CD4-positive, alpha-beta T cell treated with Interleukin-4 for 1 hour (primary cell): ENCODE measurements at places on chromosomes 5 and 9.
A peak's percentile ranks its signal among the peaks of the same experiment; 100 is the strongest.

DNA sequence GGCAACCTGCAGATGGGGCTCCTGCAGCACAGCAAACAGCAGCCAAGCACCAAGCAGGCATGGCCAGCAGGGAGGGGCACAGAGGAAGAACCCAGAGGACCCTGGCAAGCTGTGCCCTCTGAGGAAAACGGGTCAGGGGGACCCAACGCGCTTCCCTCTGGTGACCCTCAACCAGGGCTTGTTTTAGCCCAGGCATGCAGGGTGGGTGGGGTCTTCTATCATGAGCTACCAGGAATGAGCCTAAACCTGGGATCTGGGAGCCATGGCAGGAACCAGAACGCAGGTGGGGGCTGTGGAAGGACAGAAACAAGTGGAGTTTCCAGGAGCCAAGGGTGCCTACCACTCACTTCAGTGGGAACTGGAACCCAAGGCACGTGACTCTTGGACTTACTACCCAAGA lies 20.9 kb downstream of the IPPK start:
- peak; percentile 7 for DNase-seq

DNA sequence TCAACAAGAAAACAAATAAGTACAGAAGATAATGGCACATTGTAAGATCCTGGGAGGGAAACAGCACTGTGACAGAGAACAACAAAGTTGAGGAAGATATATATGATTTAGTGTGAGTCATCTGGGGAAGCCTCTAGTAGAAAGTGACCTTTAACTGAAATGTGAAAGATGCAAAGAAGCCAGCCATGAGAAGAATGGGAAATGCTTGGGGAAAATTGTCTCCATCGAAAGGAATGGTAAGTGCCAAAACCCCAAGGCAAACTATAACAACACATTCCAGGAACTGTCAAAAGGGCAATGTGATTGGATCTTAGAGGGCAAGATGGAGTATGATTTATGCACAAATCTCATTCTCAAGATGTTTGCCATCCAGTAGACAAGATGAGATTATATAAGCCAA lies 537.8 kb upstream of the BRINP1 start:
- no peak for DNase-seq

DNA sequence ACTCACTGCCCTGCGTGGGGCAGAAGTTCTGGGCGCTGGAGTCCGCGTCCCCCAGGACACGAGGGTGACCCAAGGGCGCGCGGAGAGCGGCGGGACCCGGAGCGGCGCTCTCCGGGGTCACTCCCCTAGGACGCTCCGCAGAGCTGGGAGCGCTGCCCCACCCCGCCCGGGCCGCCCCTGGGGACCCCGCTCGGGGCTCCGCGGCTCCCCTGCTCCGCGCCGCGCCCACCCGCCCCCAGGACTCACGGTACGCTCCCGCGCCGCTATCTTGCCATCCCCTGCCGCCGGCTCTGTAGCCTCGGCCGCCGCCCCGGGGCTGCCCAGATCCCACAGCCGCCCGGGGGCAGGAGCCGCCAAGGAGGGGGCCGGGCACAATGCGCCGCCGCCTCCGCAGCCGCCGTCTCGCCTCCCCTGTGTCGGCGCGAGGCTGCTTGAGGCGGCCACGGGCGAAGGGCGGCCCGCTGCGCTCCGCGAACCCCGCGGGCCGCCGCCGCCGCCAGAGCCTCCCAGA lies 303 bp downstream of the LIFR start:
- DNase-seq, result no peak

GRCh38 chr9:136719195-136719880 lies 7.0 kb downstream of the DIPK1B start:
- peak; percentile 45 for DNase-seq

- DNase-seq, result no peak
Observed at GRCh38 chr5:95078868-95079267, 206.0 kb downstream of the MCTP1 start.

DNA sequence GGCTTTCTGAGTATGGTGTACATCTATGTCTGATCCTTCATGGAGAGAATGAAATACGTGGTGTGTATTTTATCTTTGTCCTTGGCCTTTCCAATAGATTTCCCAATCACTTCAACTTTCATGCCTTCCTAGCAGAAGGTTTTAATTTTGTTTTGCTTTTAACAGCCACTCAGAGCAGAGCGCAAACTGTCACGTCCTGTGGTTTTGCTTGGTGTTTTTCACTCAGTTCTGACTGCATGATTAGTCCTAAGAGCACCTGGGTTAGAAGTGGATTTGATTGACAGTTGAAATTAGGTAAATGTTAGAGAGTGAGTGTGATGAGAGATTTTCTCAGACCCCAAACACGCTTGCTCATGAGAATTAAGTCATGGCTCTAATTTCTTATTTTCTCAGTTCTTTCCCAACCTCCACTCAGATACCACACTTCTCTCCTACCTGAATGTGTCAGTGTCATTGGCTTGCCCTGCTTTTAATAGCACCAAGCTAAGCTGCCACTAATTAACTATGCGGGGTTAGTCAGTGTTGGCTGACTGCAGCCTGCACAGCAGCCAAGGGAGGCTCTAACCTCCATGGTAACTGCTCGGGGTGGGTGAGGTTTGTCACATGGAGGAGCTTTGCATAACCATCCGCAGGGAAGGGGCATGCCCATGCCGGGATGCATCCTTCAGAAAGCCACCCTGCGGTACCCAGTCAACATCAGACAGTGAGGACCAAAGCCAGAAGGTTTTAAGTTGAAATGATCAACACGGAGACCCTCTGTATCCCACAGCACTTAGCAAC lies 173.4 kb downstream of the NR3C1 start:
- peak; percentile 30 for DNase-seq

DNA sequence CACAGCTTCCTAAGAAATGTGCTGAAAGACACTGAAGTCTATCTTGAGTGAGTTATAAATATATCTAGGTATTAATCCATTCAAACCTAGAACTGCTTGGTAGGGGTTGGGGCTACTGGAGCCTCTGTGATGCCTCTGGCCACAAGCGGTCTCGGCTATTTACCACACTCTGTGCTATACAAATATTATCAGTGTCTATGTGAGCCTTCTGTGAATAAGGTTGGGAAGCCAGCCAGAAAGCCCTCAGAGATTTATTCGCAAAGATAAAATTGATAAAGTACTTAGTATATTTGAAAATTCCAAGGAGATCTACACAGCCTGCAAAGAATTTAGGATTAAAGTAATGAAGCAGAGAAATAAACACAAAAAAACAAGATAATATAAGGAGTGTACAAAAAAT lies 41.4 kb downstream of the LIFR start:
- DNase-seq, result no peak

DNA sequence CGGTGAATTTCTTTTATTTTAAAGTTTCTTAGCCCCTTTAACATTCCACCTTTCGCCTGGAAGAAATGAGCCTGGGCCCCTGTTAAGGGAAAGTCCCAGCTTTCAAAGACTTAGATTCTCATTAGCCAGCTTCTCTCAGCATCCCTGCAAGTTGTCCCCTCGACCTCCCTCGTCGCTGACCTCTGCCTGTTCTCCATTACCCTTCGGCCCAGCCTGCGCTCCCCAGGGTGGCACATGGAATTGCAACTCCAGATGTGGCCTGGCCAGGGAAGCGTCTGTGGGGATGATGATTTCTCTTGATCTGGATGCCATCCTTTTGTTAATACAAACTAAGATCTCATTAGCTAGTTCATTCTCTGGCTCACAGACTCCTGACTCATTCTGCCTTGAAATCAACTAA lies 43.4 kb upstream of the FANCC start:
- no peak for DNase-seq

DNA sequence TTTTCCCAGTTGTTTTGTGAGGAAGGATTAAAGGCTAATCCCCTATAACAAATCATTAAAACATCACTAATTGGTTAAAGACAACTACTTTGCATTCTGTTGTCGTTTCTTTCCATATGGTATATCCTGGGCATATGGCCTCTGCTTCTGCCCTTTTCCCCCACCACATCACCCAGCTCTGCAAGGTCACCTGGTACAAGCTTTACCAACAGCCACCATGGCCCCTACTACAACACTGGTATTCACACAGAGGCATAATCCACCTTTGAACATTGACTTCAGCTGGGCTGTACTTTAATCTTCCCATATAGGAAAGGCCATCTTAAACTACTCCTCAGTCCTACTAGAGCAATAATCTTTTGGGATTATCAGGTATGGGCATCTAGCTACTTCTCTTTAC lies 866.1 kb downstream of the TLE4 start:
- DNase-seq, result no peak

- no peak for DNase-seq
Observed at GRCh38 chr5:18051953-18052352, 417.7 kb downstream of the TAF11L14 start.

DNA sequence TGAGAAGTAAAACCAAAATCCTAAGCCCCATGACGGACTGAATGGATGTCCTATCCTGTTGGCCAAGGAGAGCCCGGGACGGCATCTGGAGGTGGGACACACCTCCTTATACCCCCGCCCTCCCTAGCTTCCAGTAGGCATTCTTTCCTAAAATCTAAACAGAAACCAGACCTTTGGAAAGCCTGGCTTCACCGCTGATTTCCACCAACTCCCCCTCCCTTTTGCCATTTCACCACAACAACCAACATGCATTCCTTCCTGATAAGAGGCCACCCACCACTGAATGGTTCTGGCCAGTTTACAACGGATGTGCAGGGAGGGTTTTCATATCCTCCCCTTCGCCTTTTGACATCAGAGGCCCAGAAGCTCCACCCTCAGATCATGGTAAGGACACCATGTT lies 9.2 kb upstream of the RARS1 start:
- DNase-seq, result no peak

DNA sequence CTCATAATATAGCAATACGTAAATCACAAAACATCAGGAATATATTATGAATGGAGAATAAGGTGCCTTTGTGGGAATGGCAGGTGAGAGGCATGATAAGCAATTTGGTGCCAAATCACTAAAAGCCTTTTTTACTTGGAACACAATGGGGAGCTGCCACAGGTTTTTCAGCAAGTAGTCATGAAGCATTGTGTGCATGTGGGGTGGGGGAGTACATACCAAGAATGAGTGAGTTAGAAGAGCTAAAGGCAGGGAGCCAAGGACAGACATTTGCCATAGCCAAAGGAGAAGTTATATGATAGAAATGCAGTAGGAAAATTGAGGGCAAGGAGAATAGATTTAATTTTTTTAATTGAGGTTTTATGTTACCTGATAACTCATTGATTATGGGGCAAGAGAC lies 445.0 kb upstream of the SMC2 start:
- DNase-seq, result no peak

DNA sequence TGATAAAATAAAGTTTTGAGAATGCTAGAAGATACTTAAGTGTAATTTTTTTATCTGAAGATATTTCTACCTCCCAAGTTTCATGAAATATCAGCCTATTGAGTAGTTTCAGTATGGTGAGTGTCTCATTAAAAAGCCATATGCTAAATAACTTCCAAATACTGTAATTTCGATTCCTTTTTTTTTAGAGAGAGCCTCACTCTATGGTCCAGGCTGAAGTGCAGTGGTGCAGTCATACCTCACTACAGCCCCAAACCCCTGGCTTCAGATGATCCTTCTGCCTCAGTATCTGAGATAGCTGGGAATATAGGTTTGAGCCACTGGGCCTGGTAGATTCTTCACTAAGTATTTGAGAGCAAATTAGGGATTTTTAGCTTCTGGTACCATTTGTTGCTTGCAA lies 24.5 kb downstream of the CDC42SE2 start:
- DNase-seq, result no peak

DNA sequence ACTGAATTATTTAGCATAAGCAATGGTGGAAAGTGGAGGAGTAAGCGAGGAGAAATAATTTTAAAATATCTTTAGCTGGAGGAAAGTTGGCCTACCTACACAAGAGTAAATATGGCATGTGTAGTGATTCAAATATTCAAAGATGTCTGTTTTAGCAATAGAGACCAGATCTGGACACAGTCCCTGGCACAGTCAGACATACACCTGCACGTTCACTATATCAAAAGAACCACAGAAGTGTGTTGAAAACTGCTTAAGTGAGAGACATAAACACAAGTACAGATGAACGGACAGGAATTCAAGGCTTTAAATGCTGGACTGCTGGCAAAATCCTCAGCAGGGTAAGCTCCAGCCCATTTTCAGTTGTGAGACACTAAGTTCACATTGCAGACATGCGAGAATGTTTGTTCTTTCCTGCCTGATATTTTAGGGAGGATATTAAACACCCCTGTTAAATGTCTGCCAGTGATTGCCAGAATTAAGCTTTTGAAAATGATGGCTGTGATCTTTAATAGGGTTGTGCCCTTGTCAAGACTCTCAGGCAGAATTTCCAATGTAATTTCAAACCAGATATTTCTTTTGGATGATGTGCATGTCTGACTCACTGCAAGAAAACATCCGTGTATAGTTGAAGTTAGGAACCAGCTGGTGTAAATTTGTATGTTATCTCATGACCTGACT lies 810.6 kb downstream of the TLE4 start:
- DNase-seq, result no peak

DNA sequence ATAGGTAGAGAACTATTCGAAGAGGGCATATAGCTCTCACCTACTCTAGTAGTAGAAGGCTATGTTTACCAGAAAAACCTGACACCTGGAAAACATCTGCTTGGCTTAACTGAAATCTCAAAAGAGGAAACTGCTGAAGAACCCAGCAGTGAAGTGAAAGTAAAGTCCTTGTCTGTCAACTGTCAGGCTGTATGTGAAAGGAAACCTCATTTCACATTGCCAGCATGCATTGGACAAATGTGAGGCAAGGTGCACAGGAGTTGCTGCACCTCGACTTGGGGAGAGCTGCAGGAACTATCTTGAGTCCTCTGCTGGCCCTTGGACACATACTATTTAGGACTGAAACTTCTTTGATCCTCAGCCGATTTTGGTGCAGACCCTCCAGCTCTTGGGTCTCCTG lies 53.3 kb downstream of the NREP start:
- no peak for DNase-seq

DNA sequence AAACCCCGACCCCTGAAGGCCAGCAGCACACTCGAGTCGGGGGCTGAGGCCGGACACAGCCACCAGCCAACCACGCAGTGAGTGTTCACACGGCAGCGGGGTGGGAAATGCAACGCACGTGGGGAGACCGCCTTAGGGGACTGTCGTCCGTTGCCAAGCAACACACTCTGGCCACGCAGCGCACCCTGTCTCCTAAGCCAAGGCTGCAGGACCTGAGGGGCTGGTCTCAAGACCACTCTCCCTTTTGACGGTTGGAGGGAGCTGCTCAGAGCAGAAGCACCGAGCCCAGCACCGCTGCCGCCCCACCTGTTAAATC lies 7.5 kb downstream of the BRD9 start:
- no peak for DNase-seq

- DNase-seq, result no peak
Observed at GRCh38 chr9:106112935-106113334, 418.6 kb downstream of the TMEM38B start.

- DNase-seq, result no peak
Observed at GRCh38 chr5:140111859-140112551, 1.9 kb upstream of the PURA start.
